ENCODE measurements at places on chromosomes 11 and 22.

- no peak for DNase-seq
Observed at GRCh38 chr11:43853781-43854180, 26.9 kb upstream of the ALKBH3 start.

- DNase-seq = no peak
Observed at GRCh38 chr11:44328138-44328660, 18.3 kb upstream of the ALX4 start.

GRCh38 chr11:15865212-15865987 is 490.9 kb downstream of the SOX6 start:
- DNase-seq = no peak

DNA sequence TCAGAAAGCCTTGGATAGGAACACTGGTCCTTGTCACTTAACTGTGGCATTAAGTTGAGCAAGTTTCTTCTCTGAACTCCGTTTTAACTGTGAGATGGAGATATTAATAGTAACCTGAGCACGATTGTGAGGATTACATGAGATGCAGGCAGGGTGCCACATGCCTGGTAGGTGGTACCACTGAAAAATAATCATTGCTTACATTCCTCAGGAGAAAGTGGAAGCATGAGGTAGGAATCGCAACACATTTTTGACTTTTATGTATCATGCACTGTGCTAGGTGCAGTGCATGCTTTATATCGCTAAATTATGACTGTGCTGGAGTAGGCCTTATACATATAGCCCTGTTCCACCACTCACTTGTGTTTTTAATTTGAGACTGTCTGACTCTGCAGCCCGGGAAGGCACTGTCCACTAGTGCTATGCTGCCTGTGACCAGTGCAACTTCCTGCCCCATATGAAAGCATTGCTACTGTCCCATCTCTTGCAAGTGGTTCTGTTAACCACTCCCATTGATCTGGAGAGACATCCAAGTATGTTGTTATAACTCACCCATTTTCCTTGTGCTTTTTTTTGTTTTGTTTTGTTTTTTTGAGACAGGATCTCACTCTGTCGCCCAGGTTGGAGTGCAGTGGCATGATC is 1.0 kb downstream of the UQCR10 start:
- no peak for DNase-seq

DNA sequence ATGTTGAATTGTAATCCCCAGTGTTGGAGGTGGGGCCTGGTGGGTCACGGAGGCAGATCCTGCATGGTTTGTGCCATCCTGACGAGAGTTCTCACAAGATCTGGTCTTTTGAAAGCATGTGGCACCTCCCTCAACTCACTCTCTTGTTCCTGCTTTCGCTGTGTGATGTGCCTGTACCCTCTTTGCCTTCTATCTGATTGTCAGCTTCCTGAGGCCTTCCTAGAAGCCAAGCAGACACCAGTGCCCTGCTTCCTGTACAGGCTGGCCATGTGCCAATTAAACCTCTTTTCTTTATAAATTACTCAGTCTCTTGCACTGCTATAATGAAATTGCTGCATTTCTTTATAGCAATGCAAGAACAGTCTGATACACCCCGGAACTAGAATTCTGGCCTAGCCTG is 13.1 kb downstream of the PTPN5 start:
- no peak for DNase-seq

GRCh38 chr11:690738-691633 is 4.0 kb downstream of the DEAF1 start:
- DNase-seq = no peak

- DNase-seq = no peak
Observed at GRCh38 chr11:45204761-45205160, 58.3 kb downstream of the PRDM11 start.

- no peak for DNase-seq
Observed at GRCh38 chr22:46547179-46547882, 9.9 kb upstream of the CELSR1 start.

DNA sequence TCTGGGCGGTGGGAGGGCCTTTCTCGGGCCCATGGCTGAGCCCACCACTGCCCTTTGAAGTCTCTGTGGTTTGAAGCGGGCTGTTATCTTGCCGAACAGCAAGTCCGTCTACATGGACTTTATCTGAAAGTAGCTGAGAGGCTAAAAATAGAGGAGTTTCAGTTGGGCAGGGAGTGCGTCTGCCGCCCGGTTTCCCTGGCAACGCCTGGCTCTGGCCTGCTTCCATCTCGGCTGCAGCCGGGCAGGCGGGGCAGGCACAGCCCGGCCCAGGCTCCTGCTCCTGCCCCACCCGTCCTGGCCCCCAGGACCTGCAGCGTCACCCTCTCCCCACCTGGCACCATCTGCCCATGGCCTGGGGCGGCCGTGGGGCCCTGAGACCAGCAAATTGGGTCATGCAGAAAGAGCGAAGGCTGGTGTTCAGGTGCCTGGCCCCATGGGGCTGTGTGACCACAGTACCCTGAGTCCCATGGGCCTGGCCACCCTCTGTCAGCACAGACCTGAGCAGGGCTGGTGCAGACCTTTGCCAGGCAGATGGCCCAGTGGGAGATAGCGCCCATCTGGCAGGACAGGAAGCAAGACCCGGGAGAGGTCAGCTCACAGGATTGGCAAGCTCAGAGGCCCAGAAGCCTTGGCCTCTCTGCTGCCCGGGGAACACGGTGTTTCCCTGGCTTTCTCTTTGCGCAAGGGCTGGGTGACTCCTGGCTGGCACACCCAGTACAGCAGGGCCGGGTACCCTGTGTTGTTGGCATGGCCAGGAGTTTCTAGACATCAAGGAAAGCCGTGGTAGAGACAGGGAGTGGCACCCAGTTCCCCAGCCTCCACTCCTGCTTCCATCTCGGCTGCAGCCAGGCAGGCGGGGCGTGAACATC is 79.1 kb upstream of the KCNQ1OT1 start:
- no peak for DNase-seq

DNA sequence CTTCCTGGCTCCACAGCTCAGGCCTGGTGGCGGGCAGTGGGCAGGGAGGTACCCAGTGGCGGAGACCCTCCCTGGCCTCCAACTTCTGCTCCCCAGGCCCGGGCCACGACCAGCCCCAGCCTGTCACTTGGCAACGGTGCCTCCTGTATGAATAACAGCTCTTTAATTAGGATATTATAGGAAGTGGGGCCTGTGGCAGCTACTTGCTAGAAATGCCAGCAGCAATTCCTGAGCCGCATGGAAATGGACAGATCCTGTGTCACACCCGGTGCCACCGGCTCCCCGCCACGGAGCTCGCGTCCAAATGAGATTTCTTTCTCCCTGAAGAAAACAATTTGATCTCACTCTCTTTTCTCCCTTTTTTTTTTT is 104.5 kb downstream of the CHST1 start:
- no peak for DNase-seq

- no peak for DNase-seq
Observed at GRCh38 chr22:45039133-45039532, 29.3 kb upstream of the PHF21B start.

- no peak for DNase-seq
Observed at GRCh38 chr22:42701694-42702093, 19.0 kb downstream of the A4GALT start.

DNA sequence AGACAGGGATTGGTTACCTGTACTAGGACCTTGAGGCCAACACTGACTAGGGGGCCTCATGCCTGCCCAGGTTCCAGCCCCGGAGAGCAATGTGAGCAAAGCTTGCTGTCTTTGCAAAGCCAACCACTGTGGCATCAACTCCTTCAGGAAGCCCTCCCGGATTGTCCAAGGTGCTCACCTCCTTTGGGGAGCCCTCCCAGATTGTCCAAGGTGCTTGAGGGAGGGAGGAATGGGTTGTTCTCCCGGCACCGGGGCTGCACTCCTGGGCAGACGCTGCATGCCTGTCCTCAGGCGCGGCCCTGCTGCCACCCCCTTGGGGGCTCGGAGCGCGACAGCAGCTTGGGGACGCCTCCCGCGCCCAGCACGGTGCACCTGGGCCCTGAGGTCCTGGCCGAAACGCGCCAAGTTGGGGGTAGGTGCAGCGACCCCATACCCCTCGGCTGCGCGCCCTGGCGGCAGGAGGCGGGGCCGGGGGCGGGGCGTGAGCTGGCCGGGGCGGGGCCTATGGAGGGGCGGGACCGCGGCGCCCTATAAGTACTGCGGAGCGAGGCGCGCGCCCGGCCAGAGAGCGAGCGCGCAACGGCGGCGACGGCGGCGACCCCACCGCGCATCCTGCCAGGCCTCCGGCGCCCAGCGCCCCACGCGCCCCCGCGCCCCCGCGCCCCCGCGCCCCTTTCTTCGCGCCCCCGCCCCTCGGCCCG is at the start of gene CD81:
TSS of gene CD81 (plus strand) at position 560 of the 701 bp plus-strand sequence. CDS start 240 bp downstream, outside the sequence.
- no peak for DNase-seq

GRCh38 chr11:75339685-75340409 is 11.6 kb downstream of the ARRB1 start:
- DNase-seq = peak; percentile 47

DNA sequence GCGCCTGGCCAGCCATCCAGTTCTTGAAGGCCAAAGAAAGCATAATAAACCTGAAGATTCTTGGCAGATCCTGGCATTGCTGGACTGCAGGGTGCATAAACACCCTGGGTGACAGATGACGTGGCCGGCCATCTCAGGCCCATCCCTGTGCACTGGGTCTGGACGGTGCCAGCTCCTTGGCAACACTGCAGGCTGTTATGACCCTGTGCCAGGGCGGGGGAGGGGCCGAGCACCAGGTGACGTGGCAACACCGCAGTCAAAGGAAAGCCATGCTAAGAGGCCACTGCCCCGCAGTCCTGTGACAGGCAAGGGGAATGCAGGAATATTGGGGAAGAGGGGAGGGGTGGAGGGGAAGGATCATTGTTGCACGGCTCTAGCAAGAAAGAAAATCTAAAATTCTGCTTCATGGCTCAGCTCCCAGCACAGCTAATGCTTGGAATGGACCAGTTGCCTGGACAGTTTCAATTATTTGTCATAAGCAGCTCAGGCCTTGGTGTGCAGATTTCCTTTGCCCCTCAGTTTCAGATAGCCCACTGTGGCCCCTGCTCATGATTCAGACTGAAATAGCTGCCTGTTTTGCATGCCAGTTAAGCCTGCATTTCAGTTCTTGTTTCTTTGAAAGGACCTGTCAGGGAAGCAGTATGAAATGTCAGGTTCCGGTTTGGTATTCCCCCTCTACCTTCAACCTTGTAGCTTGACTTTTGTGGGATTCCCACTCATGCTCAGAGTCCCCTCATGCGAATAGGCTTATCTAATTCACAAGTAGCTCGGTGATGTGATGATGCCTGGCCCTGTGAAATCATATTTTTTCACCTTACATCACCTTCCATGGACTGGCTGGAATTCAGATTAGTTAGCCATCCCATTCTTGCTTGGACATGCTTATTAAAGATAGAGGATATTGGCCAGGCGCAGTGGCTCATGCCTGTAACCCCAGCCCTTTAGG is 29.7 kb upstream of the DDX6 start:
- no peak for DNase-seq

GRCh38 chr11:119622454-119623143 is 106.4 kb downstream of the NECTIN1 start:
- no peak for DNase-seq

DNA sequence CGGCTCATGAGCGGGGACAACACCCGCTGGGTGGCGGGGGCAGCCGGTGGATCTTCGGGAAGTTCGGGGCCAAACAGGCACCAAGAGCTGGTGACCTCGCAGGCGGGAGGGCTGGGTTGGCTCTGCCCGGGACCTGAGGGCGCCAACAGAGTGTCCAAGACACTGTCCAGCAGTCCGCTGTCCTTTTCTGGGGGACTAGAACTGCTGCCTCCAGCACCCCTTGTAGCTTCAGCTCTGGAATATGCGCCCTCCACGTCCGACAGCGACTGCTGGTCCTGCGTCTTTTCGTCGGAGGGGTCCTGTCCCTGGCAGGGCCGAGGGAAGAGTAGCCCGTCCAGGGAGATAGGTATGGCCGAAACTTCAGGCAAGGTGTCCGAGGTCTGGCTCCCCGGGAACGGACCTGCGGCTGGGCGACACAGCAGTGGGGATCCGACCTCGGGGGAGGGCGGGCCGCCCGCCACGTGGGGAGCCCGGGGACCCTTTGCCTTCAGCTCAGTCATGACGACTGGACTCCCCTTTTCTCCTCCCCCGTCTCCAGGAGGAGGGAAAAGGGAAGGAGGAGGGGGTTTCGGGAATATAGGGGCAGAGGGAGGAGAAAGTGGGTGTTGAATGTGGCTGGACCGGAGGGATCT is 926 bp downstream of the PGR start:
- no peak for DNase-seq

DNA sequence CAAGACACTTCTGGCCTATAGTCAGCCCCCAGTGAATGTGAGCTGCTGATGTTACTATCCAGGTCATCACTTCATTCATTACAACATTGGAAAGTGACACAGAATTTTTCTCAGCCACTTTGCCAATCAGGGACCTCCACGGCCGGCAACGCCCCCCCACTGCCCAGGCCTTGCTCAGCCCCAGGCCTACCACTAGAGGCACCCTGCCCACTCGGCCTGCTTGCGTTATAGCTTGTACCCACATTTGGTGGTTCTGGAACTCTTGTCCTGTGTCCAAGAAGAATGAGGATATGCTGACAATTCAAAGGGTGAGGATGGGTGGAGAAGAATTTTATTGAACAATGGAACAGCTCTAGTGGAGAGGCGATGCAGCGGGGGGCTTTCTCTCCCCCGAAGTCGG is 96.2 kb downstream of the TSPAN18 start:
- no peak for DNase-seq

DNA sequence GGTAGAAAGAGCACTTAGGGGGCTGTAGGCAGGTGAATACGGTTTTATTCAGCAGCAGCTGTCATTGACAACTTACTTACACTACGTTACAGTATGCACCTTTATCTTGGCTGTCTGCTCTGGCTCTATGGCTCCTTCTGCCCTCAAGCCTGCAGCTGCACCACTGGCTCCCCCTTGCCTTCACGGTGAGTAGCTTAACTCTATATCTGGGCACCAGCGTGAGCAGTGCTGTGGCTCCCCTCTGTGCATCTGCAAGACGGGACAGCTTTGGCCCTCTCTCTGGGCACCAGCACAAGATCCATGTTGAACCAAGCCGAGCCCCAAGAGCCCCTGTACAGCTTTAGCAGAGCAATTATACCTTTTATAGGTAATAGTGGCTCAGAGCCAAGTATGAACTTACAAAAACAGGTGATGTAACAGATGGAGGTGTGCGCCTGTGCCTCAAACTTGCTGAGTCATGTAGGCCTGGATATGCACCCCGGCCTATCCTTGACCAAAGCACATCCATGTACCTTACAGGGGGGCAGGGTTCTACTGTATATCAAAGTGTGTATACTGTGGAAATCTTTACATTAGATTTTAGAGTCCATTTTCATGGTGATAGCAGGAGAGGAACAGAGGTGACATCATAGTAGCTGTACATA is 96.9 kb upstream of the CTSC start:
- DNase-seq = no peak

- no peak for DNase-seq
Observed at GRCh38 chr11:61422226-61422625, 7.5 kb downstream of the CPSF7 start.

DNA sequence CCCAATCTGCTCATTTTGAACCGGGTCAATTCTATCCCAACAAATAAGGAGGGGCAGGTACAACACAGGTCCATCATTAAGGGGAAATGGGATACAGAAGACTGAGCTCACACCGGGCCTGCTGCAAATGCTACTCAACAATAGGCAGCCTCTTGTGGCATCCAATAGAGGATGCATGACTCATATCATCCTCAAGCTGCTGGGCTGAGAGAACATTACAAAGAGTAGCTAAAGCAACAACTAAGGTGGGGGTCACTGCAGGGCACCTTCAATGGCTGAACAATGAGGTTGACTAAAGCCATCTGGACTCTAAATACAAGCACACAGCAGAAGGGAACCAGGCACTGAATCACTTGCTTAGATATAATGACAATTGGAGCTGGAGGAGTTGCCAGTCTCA is 130.1 kb upstream of the SYN3 start:
- no peak for DNase-seq

- DNase-seq = no peak
Observed at GRCh38 chr22:41264408-41264941, 21.5 kb downstream of the RANGAP1 start.
